ENCODE measurements at places on chromosomes 12 and 14. TPM values are rescaled to one million over a fixed set of nuclear protein-coding genes. Genes with fewer than 3 reads are reported as not detected.

GRCh38 chr14:34046799-34047520, 96.1 kb upstream of the EGLN3 start:
- no peak overlapping the region for H3K4me3 ChIP-seq
- DNase-seq, result no peak
- H3K27ac ChIP-seq, result no peak overlapping the region
- H3K4me1 ChIP-seq, result peaks cover 5% of the 10 kb centered on the region

DNA sequence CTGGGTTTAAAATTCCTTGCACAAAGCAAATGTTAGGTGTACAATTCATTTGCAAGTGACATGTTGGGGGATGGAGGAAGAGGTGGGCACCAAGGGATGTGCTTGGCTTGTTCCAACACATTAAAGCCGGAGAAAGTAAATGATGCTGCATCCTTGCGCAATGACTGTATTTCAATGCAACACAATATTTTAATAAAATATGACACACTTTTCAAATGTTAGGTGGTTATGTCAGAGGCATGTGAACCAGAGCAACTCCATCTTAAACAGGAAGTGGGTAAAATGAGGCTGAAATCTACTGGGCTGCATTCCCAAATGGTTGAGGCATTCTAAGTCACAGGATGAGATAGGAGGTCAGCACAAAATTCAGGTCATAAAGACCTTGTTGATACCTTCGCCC, 53.6 kb upstream of the ARHGAP5 start:
- H3K27ac ChIP-seq, result no peak overlapping the region
- H3K4me3 ChIP-seq, result no peak overlapping the region
- DNase-seq, result no peak
- H3K27me3 ChIP-seq, result no peaks in the 10 kb centered on the region
- H3K4me1 ChIP-seq, result no peaks in the 10 kb centered on the region

- DNase-seq, result no peak
- H3K36me3 ChIP-seq, result no peaks in the 10 kb centered on the region
- no peaks in the 10 kb centered on the region for H3K4me1 ChIP-seq
- H3K4me3 ChIP-seq, result no peak overlapping the region
Measured at GRCh38 chr12:95591731-95592130, 40.5 kb upstream of the USP44 start.

DNA sequence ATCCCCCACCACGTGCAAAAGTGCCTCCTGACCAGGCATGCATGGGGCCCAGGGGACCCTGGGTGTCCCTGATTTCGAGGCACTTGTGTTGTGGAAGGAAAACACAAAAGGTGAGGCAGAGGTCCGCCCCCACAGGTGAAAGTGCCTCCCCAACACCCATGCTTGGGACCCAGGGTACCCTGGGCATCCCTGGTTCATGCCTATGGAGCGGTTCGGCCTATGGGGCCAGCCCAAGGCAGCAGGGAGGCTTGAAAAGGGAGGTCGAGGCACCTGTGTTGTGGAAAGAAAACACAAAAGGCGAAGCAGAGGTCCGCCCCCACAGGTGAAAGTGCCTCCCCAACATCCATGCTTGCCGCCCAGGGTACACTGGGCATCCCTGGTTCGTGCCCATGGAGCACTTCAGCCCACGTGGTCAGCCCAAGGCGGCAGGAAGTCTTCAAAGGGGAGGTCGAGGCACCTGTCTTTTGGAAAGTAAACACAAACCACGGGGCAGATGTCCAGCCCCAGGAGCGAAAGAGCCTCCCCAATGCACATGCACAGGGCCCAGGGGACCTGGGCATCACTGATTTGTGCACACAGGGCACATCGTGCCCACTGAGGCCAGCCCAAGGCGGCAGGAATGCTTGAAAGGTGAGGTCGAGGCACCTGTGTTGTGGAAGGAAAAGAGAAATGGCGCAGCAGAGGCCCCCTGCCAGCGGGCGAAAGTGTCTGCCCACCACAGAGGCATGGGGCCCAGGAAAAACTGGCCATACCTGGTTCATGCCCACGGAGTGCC, 375.5 kb downstream of the ALG10 start:
- no peaks in the 10 kb centered on the region for H3K4me1 ChIP-seq
- no peak overlapping the region for H3K4me3 ChIP-seq
- no peak overlapping the region for H3K27ac ChIP-seq
- peak; percentile 10 for DNase-seq
- H3K27me3 ChIP-seq, result no peaks in the 10 kb centered on the region

DNA sequence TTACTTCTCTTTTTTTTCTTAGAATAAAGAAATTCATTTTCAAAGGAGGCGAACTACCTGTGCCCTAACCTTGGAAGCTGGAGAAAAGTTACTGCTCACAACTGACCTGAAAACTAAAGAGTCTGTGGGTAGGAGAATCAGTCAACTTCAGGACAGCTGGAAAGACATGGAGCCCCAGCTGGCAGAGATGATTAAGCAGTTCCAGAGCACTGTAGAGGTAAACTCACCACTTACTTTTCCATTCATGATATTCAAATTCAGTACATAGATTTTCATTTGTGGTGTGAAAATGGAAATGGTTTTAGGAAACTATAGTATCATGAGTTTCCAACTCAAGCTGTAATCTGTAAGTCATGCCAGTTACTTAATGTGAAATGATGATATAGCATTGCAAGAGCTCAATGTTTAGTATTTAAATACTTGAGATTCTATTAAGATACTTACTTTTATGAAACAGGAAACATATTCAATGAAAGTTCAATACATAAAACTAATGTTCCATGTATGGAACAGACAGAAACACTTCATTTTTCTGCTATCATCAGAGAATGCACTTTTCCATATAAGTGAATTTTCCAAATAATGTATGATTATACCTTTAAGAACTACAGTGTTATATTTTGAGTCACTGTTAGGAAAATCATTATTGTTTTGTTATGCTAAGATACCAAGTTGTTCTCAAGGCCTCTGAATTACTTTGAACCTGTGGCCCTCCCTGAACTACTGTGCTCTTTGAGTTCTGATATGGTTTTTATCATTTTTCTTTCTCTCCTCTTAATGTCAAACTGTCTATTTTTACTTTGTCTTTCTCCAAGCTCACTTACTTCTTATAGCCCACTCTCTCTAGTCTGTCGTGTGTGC, 119.0 kb downstream of the ESR2 start:
- no peak for DNase-seq
- no peak overlapping the region for H3K4me3 ChIP-seq
- no peaks in the 10 kb centered on the region for H3K4me1 ChIP-seq
- H3K27ac ChIP-seq, result no peak overlapping the region
- no peaks in the 10 kb centered on the region for H3K27me3 ChIP-seq

Gene GXYLT1
- 14.5 TPM for total RNA-seq

DNA sequence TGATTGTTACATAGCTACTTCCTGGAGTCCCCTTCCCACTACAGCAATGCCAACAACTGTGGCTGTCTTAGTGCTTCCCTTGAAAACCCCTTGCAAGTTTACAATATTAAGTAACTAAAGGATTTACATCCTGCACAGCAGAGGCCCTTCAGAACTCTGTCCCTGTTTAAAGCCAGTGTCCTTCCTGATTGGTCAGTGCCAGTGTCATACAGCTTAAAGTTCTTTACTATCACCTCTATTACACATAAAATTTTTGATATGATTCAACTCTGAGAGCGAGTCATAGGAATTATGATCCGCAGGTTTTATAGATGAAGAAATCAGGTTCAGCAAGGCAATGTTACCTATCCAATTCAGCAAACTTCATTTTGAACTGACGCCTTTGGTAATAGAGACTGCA, 91.4 kb upstream of the ALX1 start:
- H3K27ac ChIP-seq, result no peak overlapping the region
- no peaks in the 10 kb centered on the region for H3K36me3 ChIP-seq
- H3K4me1 ChIP-seq, result no peaks in the 10 kb centered on the region
- DNase-seq, result no peak

GRCh38 chr14:83734431-83734830, 1795.5 kb upstream of the FLRT2 start:
- H3K4me1 ChIP-seq, result no peaks in the 10 kb centered on the region
- no peak overlapping the region for H3K27ac ChIP-seq
- no peak for DNase-seq
- H3K4me3 ChIP-seq, result no peak overlapping the region

GRCh38 chr14:70108419-70108818, 80.3 kb downstream of the SLC8A3 start:
- H3K4me3 ChIP-seq, result no peak overlapping the region
- H3K36me3 ChIP-seq, result no peaks in the 10 kb centered on the region
- H3K4me1 ChIP-seq, result no peaks in the 10 kb centered on the region
- no peak overlapping the region for H3K27ac ChIP-seq

- H3K36me3 ChIP-seq, result no peaks in the 10 kb centered on the region
- no peak for DNase-seq
- H3K27me3 ChIP-seq, result no peaks in the 10 kb centered on the region
- no peak overlapping the region for H3K4me3 ChIP-seq
- H3K27ac ChIP-seq, result no peak overlapping the region
- no peaks in the 10 kb centered on the region for H3K4me1 ChIP-seq
Measured at GRCh38 chr14:49857427-49858003, 4.9 kb upstream of the NEMF start.

DNA sequence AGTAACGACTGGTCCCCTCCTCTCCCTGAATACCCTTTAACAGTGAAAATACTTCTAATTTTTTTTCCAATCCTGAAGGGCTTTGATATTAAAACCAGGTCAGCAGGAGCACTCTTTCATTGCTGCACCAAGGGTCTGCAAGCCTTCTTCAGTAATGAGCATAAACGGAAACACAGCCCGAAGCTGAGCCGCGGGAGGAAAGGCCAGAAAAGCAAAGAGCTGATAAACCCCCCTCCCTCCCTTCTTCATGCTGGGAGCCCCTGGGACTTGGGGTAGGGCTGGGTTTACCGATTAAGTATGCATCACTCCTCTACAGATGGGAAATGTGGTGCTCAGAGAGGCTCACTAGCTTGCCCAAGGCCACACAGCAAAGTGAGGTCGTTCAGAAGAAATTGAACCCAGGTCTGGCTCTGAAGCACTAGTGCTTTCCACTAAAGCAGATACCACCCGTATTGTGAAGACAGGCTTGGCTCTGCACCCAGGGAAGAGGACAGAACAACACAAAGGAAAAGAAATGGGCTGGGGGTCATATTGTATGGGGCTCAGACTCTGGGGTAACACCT, 128.8 kb downstream of the GLT1D1 start:
- no peaks in the 10 kb centered on the region for H3K4me1 ChIP-seq
- H3K27ac ChIP-seq, result no peak overlapping the region
- H3K4me3 ChIP-seq, result peak overlapping the region; percentile 58
- no peak for DNase-seq
- H3K27me3 ChIP-seq, result no peaks in the 10 kb centered on the region
- no peaks in the 10 kb centered on the region for H3K36me3 ChIP-seq

DNA sequence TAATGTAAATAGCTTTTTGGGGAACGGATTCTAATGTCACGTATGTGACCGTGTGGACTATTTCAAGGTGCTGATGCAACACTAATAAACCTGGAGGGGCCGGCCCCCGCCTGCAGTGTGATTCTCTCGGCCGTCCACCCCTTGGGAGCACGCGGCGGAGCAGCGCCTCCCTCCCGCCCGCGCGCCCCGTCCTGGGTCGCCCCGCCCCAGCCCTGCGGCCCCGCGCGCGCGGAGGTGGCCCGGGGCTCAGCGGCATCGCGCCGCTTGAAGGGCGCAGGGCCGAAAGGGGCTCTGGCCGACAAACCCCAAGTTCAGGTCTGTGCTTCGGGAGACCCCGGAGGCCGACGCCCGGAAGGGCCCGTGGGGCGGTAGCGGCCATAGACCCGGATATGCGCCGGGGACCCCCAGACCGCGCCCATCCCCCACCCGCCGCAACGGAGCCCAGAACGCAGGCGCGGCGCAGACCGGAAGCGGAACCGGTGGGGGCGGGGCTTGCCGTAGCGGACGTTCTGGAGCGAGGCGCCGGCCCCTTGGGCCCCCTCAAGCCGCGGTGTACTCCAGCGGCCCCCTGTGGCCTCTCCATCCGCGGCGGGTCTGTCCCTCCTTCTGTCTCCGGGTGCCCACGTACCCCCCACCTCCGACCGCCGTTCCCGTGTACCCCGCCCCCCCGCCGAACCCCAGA, at the start of gene TEX22:
Gene TEX22 (plus strand): TSS at position 495 of the 682 bp plus-strand sequence. CDS start 803 bp downstream, outside the sequence.
- H3K27me3 ChIP-seq, result no peaks in the 10 kb centered on the region
- peaks cover 45% of the 10 kb centered on the region for H3K36me3 ChIP-seq

Gene SUDS3
- total RNA-seq, result 50.5 TPM

DNA sequence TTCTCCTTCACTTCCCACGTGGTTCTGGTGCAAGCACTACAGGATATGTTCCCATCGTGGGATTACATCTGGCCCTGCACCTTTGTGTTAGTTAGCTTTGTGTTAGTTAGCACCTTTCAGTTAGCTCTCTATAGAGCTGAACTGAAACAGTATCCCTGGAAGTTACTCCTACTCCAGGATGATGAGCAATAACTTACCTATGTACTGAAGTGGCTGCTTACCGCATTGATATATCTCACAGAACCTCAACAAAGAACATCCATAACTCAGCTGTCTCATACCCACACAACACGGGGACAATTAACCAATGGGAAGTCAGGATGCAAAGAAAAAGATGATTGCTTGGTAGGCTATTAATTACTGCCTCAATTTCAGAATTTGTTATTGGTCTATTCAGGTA, 146.6 kb downstream of the ASCL4 start:
- no peaks in the 10 kb centered on the region for H3K36me3 ChIP-seq
- no peak overlapping the region for H3K27ac ChIP-seq
- DNase-seq, result no peak
- no peaks in the 10 kb centered on the region for H3K4me1 ChIP-seq

Gene PRH2
- not detected for total RNA-seq

DNA sequence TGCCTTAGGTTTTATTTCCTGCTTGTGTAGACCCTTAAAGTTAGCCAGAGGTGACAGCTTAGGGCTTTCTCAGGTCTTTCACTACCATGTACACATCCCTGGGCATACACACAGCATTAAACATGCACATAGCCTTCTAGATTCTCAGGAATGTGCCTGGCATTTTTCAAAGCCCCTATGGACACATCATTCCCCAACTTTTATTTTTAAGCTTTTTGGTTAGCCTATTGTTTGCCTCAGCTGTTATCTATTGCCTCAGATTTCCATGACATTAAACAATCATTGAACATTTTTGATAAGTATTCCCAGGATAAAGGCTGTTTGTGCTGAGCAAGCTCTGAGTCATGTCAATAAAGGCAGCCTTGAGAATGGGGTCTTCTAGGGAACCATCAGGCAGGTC, 15.1 kb upstream of the PPM1A start:
- no peaks in the 10 kb centered on the region for H3K4me1 ChIP-seq
- H3K27me3 ChIP-seq, result no peaks in the 10 kb centered on the region
- H3K4me3 ChIP-seq, result no peak overlapping the region
- peaks cover 2% of the 10 kb centered on the region for H3K36me3 ChIP-seq
- no peak for DNase-seq

Gene SIX1
- total RNA-seq, result 0.17 TPM

Gene OSBPL8
- total RNA-seq, result 61.2 TPM

Gene DMAC2L
- 22.4 TPM for total RNA-seq

Gene PRB2
- not detected for total RNA-seq

DNA sequence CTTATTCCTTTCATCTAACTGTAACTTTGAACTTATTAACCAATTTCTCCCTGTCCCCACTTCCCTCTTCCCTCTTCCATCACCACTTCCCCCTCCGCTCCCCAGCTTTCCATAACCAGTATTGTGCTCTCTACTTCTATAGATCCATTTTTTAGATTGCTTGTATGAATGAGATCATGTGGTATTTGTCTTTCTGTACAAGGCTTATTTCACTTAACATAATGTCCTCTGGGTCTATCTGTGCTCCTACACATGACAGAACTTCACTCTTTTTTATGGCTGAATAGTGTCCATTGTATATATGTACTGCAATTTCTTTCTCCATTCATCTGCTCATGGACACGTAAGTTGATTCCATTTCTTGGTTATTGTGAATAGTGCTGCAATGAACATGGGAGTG, 14.4 kb downstream of the ERP27 start:
- no peak for DNase-seq
- no peaks in the 10 kb centered on the region for H3K36me3 ChIP-seq
- H3K27me3 ChIP-seq, result no peaks in the 10 kb centered on the region
- no peak overlapping the region for H3K4me3 ChIP-seq
- H3K4me1 ChIP-seq, result no peaks in the 10 kb centered on the region

Gene TMEM132D
- 6.1 TPM for total RNA-seq
